ACHN (cell line): ENCODE measurements at places on chromosomes 16 and 17.

DNA sequence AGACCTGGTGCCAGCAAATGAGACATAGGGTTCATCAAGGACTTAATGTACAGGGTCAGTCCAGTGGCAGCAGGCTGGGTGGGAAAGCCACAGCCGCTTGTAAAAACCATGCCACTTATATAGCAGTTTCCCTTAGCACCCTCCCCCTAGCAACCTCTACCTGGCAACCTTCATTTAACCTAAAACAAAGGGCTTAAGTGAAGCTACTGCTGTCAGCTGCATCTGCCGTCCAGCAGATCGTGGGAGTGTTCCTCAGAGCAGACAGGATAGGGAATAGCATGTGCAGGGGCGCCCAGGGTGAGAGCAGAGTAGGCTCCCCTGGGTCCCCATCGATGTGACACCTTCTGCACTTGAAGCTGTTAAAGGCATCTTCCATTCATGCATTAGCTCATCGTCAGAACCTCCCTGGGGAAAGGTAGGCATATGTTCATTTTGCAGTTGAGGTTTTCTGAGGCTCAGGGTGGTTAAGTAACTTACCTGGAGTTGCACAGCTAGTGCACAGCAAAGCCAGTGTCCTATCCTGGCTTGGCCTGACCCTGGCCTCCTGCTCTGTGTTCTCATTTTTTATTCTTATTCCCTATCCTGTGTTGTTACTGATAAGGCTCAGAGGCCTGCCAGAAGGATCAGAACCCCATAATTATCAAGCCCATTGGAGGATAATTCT, 112.5 kb downstream of the SOCS1 start:
- DNase-seq: no peak

GRCh38 chr16:57994778-57995177, 5.7 kb downstream of the ZNF319 start:
- peak; percentile 67 for DNase-seq

DNA sequence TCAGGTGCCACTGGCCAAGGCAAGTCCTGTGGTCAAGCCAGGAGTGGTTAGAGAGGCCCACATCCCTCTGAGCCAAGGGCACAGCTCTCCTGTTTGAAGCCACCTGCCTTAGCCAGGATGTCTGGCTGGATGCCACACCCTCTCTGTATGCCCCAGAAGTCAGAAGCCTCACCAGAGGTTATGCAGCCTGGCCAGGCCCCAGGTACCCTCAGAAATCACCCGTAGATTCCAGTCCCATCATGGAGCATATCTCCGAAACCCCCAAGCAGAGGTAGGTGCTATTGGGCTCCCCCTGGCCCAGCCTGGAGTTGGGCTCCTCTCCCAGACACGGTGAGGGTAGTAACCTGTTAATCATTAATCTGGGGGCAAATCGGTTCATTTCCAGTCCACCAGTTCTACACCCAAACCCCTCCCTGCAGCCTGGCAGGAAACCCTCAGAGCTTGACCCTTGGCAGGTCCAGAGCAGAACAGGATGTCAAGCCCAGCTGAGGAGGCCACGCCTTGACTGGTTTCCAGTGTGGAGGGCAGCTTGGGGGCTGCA, 60.6 kb upstream of the TMEM97 start:
- DNase-seq: peak; percentile 78

- no peak for DNase-seq
Observed at GRCh38 chr16:87161822-87162676, 155.1 kb downstream of the C16orf95 start.

GRCh38 chr17:79045842-79046196, 21.9 kb downstream of the C1QTNF1 start:
- peak; percentile 61 for DNase-seq

GRCh38 chr17:21095735-21096134, 31.0 kb upstream of the DHRS7B start:
- DNase-seq: no peak

DNA sequence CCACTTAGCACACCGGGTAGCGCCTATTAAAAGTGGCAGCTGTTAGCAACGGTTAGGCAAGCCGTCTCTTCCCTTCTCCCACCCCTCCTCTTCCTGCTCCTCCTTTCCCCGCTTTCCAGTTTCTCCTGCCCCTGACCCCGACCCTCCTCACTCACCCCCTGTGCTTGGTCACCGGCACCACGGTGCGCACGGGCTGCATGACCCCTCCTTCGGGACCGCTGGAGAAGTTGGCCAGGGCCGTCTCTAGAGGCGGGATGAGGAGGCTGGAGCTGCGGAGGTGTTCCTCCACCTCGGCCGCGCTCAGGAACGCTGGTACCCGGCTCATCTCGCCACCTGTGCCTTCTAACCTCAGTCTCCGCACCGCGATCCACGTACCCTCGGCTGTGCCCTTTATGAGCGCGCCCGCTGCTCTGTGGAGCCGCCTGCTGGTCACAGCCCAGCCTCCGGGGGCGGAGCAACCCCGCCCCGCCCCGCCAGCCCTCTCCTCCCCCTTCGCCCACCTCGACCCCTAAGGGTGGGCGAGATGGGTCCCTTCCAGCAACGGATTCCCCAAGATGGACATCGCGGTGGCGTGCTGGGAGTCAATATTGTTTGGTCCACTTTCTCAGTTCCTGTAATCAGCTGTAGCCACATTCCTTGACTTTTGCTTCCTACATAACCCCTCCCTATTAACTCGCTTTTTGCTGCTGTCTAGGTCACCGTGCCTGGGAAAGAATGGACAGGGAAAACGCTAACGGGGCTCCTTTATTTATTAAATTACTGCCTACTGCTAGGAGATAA, at the start of gene CRYM:
Gene CRYM, minus strand, starts transcription at position 364 of the 780 bp plus-strand sequence. Its CDS starts 39 bp downstream, at position 325.
- peak; percentile 79 for DNase-seq

DNA sequence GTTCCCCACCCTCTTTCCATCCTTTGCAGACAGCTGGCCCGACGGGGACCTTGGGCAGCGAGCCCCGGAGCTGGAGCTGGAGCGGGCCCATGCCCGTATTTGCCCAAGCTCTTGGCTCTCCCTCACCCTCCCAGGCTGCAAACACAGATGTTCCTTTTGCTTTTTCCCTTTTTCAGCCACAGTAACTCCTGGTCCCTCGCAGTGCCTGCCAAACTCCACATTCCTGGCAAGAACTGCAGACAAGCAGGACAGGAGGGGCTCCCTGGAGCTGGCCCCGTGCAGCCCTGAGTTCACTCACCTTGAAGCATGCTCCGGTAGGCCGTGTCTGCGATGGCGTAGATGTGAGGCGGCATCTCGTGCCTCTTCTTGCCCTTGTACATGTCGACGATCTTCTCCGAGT, 33.9 kb downstream of the MYH11 start:
- DNase-seq: no peak

DNA sequence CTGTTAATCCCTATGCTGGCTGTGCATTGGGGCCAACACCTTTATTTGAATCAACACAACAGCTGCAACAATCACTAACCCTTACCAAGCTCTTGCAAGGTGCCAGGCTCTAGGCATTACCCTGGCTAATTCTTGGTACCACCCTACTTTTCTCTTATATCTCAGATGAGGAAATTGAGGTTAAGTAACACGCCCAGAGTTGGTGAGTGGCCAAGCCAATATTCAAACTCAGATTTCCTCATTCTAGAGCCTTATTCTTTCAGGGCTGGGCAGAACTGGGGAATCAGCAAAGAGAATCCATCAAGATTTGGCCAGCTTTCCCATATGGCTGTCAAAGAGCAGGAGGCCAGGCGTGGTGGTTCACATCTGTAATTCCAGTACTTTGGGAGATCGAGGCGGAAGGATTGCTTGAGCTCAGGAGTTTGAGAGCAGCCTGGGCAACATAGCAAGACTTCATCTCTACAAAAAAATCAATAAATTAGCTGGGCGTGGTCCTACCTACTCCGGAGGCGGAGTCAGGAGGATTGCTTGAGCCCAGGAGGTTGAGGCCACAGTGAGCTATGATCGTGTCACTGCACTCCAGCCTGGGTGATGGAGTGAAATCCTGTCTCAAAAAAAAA, 23.7 kb downstream of the ARSG start:
- no peak for DNase-seq

GRCh38 chr17:4136373-4136772, 6.5 kb downstream of the ZZEF1 start:
- no peak for DNase-seq

DNA sequence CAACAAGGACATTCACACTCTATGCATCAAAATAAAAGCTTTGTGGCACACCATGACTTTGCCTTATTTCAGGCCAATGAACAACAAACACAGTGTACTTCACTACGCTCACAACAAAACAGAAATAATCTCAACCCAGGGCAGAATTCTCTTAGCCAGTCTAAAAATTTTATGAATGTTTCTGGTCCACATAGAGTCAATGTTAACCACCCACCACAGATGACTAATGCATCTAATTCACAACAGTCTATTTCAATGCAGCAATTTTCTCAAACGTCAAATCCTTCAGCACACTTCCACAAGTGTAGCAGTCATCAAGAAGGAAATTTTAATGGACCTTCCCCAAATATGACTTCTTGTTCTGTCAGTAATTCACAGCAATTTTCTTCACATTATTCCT, 101.7 kb downstream of the CHD9 start:
- DNase-seq: no peak

GRCh38 chr16:69613378-69614154, 47.8 kb downstream of the NFAT5 start:
- DNase-seq: no peak

- DNase-seq: no peak
Observed at GRCh38 chr16:12089492-12090150, 113.1 kb downstream of the SNX29 start.

DNA sequence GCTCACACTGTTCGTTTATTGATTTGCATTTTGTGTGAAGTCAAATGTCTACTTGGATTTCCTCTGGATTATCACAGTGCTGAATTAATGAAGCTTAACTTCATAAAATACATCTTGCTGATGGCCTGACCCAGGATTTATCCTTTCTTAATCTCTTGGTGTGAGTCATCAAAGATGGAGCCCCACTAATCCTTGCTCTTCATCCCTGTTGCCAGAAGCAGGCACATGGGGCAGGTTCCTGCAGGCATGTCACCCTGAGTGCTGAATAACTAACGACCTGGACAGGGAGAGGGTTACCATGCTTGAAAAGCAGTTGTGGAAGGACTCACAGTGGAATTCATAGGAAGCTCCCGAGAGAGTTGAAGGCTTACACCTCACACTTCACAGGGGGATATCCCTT, 56.0 kb upstream of the FA2H start:
- DNase-seq: no peak

DNA sequence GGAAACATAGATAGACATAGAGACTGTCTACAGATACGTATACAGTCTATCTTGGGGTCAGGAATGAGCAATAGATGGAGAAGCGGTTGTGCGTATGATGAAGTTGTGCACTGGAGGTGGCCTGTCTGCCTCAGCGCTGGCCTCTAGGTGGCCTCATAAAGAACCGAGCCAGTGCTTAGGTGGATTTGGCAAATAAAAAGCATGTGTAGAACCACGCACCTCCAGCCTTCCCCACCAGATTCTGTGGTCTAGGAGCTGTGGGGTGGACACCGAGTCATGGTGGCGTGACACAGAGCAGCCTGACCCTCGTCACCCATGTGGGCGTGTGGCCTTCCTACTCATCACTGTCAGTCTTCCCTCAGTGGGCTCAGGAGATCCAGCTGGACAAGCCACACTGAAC, 34.0 kb downstream of the PGS1 start:
- DNase-seq: peak; percentile 16

GRCh38 chr16:88459366-88460073, 6.4 kb downstream of the ZFPM1 start:
- DNase-seq: no peak

DNA sequence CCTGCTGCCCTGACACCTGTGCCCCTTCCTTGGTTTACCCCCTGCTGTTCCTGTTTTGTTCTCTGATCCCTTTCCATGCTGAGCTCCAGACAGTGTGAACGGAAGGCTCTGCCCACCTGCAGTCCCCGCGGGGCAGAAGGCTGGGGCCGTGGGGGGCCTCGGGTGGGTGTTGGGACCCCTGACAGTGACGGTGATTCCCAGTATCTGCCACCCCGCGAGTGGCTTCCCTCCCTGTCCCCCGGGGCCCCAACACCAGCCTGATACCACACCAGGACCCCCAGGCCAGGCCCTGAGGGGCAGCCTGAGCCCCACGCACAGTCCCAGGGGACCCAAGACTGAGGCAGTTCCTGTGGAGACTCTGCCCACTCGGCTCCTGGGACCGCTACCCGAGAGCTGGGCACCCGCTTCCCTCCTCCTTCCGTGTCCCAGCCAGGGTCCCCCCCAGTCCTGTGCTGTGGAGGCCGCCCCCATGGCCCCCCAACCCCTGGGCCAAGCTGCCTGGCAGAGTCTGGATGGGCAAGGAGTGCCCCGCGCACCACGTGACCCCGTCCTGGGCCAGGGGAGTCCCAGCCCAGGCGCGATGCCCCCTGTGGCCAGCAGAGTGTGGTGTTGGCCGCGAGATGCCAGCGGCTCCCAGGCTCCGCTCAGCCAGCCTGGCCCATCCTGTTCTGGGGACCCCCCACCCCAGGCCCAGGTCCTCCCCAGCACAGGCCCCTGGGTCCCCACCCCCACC, 10.0 kb upstream of the C1QTNF8 start:
- DNase-seq: peak; percentile 71

DNA sequence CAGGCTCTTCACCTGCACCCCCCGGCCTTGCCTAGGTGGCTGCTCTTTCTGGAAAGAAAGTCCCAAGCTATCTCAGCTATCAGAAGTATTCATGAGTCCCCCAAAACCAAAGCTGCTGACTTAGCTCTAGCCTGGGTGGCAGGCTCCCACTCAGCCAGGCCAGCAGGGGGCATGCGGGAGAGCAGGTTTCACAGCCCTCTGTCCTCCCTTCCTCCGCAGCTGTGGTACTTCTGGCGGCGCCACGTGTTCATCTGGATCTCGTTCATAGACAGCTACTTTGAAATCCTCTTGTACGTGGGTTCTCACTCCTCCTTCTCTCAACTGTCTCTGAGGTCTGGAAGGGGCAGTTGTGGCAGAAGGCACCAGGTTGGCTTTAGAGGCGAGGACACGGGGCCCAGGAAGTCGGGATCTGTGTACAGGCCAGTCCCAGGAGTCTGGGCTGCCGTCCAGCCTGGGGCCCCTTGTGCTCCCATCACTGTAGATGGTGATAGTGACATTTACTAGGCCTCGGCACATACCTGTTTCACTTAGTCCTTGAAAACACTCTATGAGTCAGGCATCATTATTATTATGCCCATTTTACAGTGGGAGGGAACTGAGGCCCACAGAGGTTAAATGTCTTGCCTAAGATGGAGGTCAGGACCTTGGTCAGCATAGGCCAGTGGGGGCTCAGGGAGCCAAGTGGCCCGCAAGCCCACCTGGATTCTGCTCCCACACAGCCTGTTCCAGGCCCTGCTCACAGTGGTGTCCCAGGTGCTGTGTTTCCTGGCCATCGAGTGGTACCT, 12.9 kb downstream of the TRPV2 start:
- DNase-seq: peak; percentile 47

DNA sequence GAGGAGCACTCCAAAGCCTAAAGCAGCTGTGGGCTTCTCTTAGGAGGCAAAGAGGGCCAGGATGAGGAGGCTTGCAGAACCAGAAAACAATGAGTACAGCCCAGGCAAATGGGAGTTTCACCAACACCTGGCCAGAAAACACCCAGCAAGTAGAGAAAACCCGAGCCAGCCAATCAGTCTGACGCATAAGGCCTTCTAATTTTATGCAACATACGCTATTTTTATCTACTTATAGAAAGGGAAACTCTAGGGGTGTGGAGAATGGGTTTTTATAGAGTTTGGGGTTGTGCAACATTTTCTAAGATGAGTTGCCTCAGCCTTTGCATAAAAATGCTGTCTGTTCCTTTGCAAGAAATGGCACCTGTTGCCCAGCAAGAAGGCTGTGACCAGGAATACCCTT, 529.0 kb upstream of the CDH5 start:
- DNase-seq: no peak

GRCh38 chr17:59178266-59178985, 22.9 kb downstream of the PRR11 start:
- DNase-seq: no peak
